NCI-H1436 (cell line): ENCODE measurements at places on chromosomes 1 and 21.

- DNase-seq: no peak
These were observed 48.3 kb downstream of the TRIM62 start for GRCh38 chr1:33133478-33134105.

GRCh38 chr1:103790172-103790571, 40.5 kb downstream of the AMY1C start:
- no peak for DNase-seq

- DNase-seq: no peak
These were observed 838.8 kb upstream of the ADAMTS5 start for GRCh38 chr21:27805696-27806095.

DNA sequence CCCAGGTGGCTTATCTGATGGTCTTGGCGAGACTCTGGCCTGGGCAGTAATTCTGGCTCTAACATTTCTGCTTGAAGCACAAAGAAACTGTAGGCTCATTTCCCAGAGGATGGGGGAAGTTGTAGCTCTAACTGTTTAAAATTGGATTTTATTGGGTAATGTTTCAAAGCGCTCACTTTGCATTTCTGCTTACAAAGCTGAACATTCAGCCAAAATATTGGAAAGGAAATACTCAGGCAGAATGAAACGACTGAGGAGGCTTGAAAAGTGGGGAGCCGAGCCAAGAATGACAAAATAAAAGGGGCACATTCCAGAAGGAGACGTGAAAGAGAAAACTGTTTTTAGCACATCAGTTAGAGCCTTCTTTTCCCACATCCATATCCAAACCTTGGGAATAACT, 202.6 kb downstream of the GRIK1 start:
- no peak for DNase-seq

GRCh38 chr1:114000406-114000805, 21.1 kb downstream of the OLFML3 start:
- no peak for DNase-seq

DNA sequence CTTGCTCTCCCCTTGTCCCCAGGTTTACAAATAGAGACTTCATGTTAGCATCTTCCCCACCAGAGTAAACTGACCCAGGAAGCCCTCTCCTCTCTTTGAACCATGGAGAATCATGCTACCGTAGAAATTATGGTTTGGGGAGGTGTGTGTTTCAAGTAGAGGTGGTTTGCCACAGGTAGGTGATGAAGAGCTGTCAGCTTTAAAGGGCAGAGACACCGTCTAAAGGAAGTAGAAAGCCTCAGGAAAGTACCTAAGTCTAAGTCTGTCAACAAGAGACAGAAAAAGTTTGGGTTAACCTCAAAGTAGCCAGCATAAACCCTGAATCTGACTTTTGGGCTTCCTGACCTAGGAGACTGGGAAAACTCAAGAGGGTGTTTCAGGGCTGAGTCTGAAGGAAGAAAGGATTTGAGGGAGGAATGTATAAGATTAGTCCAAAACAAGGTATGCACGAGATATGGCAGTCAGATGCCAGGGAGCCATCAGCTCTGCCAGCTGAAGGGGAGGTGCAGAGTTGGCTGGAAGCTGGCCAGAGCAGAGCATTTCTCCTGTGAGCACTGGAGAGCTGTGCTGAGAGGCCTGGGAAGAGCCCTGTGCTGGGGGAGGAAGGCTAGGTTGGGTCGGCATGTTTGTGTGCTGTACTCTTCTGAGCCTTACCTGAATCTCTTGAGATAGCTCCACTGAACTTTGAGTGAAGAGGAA, 14.3 kb downstream of the ADAMTSL4 start:
- DNase-seq: no peak

- DNase-seq: no peak
These were observed 88.4 kb downstream of the ADGRL2 start for GRCh38 chr1:81889166-81889565.

DNA sequence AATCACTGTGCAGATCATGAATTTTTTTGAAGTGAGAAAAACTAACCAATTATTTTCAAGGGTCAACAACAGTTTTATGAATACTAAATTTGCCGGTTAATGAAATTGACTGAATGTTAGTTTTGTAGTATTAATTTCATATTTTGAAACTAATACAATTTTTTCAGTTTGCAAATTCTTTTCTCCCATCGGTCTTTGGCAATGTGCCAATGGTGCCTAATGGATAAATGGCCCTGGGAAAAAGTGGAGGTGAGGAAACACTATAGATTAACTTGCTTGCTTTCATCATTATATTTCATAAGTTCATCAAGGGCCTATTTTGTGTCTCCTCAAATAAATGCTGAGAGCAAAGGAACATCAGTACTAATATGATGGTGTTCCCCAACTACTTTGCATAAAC, 4.1 kb downstream of the C1orf141 start:
- DNase-seq: no peak

- DNase-seq: no peak
These were observed 205.6 kb downstream of the ATG4C start for GRCh38 chr1:62989497-62989896.

DNA sequence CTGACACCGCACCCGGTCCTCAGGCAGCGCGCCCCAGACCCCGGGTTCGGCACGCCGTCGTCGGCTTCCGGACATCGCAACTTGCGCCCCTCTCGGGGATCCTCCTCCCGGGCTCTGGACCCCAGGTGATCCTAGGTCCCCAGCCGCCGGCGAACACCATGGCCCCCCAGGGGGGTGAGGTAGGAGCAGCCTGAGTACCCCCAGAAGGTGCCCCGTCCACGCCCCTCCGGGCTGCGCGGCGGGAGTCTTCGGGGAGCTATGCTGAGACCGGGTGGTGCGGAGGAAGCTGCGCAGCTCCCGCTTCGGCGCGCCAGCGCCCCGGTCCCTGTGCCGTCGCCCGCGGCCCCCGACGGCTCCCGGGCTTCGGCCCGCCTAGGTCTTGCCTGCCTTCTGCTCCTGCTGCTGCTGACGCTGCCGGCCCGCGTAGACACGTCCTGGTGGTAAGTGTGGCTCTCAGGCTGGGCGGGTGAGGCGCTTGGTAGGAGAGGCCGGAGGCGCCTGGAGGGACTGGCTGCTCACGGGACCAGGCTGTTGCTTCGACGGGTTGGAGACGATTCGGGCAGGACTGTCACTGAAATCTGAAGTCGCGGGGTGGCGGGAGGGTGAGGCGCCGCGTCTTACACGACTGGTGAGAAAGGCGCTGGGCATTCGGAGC, 367 bp downstream of the WNT2B start:
- no peak for DNase-seq

DNA sequence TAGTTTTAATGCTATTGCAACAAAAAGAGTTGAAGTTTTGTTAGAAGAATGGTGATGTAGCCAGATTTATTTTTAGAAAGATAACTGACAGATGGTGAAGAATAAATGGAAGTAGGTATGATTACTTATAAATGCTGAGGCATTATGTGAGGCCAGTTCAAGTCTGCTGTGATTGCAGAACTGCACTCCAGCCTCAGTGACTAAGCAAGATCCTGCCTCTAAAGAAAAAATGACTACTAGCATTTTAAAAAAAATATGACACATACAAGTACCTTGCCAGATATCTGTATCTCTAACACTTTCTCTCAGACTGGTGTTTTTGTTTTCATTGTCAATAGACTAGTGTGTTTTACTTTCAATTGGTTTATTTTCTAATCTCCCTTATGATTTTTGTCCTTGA, 1242.4 kb upstream of the ADGRL4 start:
- no peak for DNase-seq

DNA sequence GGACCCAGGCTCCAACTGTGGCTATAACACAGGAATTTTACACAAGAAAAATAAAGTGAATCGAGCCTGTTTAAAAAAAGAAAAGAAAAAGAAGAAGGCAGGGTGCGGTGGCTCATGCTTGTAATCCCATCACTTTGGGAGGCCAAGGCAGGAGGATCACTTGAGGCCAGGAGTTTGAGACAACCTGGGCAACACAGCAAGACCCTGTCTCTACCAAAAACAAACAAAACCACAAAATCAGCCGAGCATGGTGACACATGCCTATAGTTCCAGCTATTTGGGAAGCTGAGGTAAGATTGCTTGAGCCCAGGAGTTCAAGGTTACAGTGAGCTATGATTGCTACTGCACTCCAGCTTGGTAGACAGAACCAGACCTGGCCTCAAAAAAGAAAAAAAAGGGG, 17.7 kb downstream of the MTF1 start:
- no peak for DNase-seq

GRCh38 chr1:106968644-106969043, 87.8 kb upstream of the PRMT6 start:
- no peak for DNase-seq

GRCh38 chr1:118247593-118247992, 62.6 kb upstream of the SPAG17 start:
- no peak for DNase-seq

DNA sequence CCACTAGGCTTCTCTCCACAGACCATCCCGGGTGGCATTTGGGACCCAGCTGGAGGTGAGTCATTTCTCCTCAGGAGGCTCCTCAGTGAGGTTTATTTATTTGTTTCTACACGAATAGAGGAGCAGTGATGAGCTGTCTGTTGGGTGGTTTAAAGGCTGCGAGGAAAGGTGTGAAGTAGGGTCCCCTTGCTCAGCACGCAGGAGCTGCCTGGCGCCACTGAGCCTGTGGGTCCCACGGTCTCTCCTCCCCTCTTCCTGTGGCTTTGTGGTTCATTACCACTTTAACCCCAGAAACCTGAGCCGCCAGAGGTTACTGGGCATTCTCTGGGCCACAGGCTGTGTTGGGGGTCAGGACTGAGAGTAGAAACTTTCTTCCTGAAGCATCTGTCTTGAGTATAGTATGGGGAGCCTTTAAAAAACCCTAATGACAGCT, 39.9 kb downstream of the IL6R start:
- DNase-seq: no peak
